Fibroblast of upper back skin (primary cell): ENCODE measurements at places on chromosomes 12 and 14.

DNA sequence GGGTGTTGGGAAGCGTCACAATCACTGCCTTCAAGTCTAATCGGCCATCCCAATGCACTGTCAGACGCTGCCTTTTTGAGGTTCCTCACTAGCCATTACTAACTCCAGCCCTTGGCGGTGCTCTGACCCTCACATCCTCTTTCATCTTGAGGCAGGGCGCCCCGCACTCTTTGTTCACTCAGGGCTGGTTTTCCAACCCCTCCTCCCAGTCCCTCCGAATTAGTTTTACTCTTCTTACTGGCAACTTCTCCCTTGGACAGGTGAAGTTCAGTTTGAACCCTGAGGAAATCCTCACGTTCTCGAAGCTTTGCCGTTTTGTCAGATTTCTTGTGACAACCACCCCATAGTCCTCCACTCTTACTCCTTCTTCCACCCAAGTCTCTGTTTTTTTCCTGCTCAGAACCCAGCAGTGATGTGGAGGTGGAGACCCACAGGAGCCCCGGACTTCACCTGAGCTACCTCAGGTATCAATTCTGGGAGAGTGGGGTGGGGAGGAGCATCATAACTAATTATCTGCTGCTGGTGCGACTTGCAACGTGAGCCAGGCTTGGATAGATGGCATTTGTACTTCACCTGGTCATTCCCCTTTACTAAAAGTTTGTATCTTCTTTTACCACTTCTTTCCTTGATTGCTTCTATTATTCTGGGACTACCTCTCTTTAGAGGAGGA, 757 bp downstream of the ZC3H10 start:
- DNase-seq, result no peak

GRCh38 chr12:131088701-131089530, 135.2 kb downstream of the ADGRD1 start:
- DNase-seq, result no peak

DNA sequence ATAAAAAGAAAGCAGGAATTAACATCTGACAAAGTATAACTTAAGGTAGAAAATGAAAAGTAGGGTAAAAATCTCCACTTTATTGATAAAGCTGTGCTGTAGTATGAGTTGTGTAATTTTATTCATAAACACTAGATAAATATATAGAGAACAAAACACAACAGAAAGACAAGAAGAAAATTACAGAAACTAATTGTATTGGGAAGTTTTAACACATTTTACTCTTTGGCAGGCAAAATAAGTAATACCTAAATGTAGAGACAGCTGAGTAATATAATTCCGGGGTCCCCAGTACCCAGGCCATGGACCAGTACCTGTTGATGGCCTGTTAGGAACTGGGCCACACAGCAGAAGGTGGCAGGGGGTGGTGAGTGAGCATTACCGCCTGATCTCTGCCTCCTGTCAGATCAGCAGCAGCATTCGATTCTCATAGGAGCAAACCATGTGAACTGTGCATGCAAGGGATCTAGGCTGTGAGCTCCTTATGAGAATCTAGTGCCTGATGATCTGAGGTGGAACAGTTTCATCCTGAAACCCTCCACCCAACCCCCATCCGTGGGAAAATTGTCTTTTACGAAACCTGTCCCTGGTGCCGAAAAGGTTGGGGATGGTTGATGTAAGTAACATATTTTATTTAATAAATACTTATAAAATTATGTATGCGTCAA, 84.4 kb upstream of the ETV6 start:
- no peak for DNase-seq

DNA sequence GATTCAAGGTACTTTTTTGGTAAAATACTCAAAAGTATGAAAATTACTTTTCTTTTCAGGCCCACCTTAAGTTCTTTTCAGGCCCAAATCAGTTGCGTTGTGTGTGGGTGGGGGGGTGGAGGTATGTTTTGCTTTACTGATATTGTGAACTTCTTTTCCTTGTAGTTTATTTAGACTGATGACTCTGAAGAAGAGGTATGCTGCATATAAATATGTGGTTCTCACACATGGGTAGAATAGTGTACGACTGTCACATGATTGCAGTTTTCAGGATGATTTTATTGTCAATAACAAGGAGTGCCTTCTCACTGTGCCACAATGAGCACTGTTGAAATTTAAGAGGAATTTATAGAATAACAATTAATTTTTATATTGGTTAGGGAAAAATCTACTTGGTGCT, 166.6 kb upstream of the ATP2B1 start:
- DNase-seq, result no peak

- DNase-seq, result no peak
These were observed 33.4 kb upstream of the ALG10 start for GRCh38 chr12:33988913-33989312.

GRCh38 chr14:69152902-69153151, at the start of gene DCAF5:
Gene DCAF5, minus strand, starts transcription at chr14:69153119. Its CDS starts 141 bp downstream, at chr14:69152978.
- DNase-seq, result no peak

GRCh38 chr14:73591690-73592449, at the start of gene ACOT4:
Gene ACOT4, plus strand, starts transcription at chr14:73591873. Its CDS starts 87 bp downstream, at chr14:73591960.
- peak; percentile 11 for DNase-seq

GRCh38 chr12:58270966-58271705, 329.8 kb downstream of the ATP23 start:
- no peak for DNase-seq

- DNase-seq, result no peak
These were observed 11.1 kb downstream of the DICER1 start for GRCh38 chr14:95146079-95146771.

DNA sequence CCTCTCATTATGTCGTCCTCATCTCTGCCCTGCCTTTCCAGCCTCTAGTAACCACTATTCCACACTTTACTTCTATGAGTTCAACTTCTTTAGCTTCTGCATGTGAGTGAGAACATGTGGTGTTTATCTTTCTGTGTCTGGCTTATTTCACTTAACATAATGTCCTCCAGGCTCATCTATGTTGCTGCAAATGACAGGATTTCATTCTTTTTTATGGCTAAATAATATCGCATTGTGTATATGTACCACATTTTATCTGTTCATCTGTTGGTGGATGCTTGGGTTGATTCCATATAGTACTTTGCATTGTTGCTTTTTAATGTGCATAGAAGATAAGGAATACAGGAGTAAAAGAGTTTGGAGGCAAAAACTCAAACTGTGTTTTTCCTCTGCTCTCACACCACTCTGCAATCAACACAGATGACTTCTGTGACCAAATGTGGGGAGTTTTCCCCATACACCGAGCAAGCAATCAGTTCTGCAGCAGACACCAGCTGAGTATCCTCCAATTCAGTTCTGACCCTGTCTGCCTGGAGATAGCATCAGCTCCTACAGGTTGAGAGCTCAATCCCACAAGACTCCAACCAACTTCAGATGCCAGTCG, 24.6 kb upstream of the FLVCR2 start:
- no peak for DNase-seq

DNA sequence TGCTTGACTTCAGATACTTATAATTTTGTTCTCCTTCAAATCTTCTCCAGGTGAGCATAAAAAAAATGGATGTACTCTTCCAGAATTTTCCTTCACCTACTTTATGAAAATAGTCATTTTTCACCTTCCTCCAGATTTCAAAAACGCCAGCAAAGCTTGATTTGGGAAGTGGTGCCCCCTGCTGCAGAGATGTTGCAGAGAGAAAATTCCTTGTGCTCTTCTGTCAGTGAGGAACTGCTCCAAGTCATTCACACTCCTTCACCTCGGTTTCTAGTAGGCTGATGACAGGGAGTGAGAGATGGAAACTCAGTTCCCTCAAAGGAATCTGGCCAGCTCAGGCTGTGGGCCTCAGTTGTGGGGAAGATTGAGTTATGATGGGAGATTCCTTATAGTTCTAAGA, 24.2 kb upstream of the RNASE3 start:
- DNase-seq, result peak; percentile 8

DNA sequence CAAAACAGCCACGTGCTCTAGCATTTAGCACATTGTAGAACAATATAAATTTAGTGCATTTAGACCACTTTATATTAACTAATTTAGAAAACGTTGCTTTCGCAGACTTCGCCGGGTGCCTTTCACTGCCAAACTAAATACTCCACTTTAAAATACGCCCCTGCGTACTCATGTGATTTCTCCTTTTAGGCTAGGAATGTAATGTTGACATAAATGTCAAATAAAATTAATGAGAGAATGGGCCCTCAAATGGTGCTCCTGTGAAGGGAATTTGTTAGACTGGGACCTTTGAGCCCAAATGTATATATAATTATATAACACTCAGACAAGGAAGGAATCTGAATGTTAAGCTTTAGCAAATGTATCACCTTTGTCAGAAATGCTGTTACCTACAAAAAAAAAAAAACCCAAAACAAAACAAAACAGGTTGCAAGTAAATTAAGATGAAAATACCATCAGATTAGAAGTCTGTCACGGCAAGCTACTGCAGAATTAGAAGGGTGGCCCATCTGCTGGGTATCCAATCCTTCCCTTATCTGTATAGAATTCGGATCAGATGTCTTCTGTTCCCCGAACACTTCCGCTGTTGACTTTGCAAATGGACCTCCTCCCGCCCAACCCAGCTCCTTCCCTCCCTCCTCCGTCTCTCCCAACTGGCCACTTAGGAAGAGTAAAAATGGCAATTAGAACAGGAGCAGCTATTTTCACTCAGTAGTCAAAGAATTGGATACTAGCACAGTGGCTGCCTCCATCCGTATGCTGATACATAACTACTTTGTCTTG, 159.3 kb upstream of the FOXN3 start:
- DNase-seq, result no peak

DNA sequence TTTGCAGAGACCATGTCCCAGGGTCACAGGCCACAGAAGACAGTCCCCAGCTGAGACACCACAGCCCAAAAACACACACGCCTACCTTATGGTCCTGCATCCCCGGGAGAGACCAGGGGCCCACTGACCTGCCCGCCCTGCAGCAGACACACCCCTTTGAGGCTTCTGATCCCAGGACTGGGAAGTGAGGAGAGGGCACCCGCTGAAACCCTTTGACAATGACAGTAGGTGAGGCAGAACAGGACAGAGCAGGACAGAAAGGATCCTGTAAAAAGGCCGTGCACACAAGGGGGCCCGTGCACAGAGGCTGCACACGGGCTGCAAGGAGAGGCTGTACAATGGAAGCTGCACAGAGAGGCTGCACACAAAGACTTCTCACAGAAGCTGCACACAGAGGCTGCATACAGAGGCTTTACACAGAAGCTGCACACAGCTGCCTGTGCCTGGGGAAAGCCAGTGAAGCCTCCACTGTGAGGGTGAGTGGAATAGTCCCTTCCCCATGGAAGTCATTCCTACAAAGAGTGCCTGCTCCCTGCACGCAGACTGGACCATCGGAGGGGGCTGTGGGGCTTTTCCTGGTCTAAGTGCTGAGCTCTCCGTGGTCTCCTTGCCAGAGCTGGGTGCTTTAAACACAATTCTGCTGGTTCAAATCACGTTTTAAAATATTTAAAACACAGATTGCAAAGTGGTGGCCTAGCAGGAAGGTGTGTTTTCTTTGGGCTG, 16.6 kb upstream of the SFSWAP start:
- DNase-seq, result no peak

- DNase-seq, result no peak
These were observed 23.0 kb upstream of the SERPINA4 start for GRCh38 chr14:94538070-94538740.

- no peak for DNase-seq
These were observed 2.3 kb downstream of the HDAC7 start for GRCh38 chr12:47817272-47818006.

DNA sequence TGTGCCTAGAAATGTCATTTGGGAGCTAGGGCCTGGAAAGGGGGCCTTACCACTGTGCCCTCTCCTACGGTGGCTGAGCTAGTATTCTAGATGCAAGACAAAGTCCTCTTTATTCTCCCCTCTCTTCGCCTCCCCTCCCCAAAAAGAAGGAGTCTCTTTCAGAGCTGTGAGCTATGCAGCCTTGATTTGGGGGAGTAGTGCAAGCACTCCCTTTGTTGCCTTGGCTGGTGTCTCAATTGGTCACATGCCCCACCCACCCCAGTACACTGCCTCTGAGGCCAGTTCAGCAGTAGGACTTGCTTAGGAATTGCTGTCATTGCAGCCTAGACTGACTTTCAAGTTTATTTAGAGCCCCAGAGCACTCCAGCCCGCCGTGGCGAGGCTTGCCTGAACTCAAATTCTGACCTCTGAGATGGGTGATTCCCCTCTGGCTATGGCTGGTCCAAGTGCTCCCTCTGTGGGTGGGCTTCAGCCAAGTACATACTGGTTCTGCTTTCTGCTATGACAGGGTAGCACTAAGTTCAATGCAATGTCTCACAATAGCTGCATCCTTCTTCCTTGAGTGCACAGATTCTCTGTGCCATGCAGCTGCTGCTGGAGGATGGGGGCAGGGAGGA, 37.0 kb upstream of the FBXO33 start:
- no peak for DNase-seq

DNA sequence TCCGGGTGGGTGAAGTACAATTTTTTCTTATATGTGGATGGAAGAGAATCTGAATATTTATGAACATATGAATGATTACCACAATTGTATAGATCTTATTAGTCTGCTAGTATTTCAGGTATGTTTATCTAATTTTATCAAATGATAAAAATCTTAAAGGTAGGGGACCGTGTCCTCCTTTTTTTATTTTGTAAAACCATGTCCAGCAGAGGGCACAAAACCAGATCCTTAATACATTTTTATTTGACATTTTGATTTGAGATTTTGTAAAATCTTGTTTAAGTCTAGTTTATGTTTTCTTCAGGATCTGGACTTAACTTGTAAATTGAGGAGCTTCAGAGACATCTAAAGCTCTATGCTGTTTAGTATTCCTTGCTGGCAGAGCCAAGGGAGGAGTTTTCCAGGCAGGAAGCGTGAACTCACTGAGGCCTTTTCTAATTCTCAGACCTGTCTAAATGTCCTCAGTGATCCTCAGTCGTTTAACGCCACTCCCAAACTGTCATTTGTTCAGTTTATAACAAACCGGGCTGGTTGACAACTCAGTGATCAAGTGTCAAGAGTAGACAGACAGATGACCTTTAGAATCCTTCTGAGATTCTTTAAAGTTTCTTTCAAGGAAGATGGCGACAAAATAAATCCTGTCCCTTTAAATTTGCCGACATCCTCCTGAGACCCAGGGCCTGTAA, 263.9 kb downstream of the KTN1 start:
- no peak for DNase-seq

- peak; percentile 58 for DNase-seq
These were observed 276.4 kb downstream of the DPF3 start for GRCh38 chr14:72617391-72618031.

DNA sequence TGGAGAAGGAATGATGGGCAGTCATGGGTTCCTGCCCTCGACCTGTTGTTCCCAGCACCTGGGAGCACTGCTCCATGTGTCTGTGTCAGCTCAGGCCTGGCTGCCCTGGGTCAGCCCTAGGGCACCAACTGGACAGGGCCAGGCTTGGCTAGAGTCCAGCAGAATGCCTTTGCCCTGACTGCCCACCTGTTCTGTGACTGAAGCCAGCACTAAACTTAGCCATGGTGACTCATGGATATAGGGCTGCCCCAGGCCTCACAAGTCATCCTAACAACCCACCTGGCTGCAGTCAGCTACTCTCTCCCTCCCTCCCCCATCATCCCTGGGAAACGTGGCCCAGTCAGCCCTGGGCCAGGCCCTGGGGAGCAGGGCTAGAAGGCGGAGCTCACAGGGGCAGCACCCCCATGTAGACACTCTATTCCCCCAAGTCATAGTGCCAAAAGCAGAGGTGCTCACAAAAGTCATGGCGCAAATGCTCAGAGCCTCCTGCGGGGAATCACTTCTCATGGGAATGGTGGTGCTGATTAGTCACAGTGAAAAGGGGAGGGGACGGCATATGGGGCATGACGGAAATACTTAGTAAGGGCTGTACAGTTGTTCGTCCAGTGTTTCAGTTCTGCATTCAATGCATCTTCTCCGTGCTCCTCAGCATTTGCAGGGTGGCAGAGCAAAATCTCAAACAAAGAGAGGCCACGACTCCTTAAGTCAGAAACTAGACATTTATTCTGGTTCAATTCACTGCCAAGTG, 52.0 kb upstream of the NTF3 start:
- peak; percentile 39 for DNase-seq
